RPMI8226 (cell line): ENCODE measurements at places on chromosomes 12 and 14.

DNA sequence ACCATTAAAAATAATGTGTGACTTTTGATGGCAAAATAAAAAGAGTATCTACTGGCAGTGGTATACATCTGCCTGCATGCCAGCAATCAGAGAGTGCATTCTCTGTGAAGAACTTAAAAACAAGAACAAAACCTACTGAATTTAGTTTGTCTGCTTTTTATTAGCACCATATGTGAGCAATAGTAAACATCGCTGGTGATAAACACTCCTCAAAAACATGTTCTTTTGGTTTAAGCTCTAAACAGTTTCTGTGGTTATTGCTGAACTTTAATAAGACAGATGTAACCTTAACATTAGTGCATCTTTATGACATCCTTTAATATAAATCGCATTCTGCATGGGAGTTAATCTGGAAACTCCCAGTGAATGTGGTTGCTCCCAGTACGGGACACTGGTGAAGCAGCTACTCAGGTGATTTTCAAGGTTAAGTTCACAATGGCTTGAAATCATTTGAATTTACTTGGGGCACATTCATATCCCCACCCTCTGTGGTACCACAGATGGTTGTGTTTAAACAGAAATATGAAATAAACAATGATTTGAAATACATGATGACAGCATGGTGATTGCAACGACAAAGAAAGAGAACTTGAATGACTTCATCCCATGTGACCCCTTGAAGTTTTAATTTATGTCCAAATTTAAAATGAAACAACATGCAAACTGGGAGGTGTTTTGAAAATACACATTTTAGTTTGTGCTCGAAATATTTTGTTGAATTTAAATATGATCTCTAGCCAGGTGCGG, 285.9 kb downstream of the FOXN3 start:
- DNase-seq = no peak

- no peak for DNase-seq
Observed at GRCh38 chr12:77214136-77214535, 148.8 kb upstream of the E2F7 start.

DNA sequence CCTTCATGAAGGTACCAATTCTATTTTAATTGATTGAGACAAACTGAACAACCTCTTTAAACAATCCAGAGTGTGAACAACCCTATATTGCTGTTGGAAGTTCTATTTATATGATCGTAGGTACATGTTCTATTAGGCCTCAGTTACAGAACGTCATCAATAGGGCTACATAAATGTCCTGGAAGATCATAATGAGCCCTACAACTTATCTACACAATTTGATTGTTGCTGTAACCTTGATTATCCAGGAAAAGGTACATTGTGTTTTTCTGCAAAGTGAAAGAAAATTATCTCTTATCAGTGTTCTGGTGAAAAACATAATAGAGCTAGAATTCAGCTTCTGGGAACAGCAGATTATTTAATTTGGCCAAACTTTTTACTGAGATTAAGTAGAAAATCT, 612.9 kb downstream of the GALC start:
- no peak for DNase-seq

DNA sequence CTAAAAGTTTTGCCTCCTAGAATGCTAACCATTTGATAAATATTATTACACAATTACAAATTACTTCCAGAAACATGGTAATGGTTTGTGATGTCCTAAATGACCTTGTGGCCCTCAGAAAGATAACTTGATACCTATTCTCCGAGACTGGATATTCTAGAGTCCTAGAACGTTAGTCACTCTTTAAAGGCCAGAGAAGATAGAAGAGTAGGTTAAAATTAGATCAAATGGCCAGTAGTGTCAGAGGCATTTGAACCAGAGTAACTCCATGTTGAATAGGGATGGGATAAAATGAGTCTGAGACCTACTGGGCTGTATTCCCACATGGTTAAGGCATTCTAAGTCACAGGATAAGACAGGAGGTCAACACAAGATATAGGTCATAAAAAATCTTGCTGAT, 96.6 kb upstream of the ADAMTS20 start:
- DNase-seq = no peak

- DNase-seq = no peak
Observed at GRCh38 chr14:57051633-57052032, 217.1 kb downstream of the EXOC5 start.

GRCh38 chr14:103102689-103103260, 8.2 kb downstream of the EXOC3L4 start:
- no peak for DNase-seq

- DNase-seq = no peak
Observed at GRCh38 chr14:70921669-70922068, 14.4 kb downstream of the PCNX1 start.

- DNase-seq = no peak
Observed at GRCh38 chr14:67859169-67859749, 39.7 kb downstream of the RAD51B start.

DNA sequence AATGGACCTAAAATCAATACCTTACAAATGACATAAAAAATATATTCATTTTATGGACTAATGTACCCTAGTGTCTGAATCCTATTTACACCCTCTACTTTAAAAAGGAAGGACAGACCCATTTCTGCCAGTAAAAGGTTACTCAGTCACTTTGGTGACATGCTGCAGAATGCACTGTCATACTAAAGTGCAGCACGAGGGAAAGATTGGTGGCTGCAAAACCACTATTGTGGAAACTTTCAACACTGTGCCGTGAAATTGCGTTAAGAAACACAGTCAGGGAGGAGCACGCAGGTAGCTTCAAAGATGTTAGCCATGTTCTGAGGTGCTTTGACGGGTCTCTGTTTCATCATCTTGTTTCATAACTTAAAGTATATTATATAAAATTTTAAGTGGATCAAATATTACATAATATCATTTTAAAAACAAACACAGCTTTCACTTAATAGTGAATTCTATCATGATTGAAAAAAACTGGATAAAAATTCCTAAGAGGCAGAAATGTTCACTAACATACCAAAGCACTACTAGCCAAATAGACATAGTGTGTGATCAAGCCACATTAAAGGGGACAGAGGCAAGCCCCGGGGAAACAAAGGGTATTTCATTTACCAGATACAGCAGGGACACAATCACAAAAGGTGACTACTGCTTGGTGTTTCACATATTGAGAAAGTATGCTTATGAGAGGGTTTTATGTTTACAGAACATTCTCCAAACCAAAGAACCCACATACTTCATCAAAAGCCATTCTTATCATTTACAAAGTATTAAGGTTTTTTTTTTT, 330.8 kb upstream of the SOX5 start:
- no peak for DNase-seq

DNA sequence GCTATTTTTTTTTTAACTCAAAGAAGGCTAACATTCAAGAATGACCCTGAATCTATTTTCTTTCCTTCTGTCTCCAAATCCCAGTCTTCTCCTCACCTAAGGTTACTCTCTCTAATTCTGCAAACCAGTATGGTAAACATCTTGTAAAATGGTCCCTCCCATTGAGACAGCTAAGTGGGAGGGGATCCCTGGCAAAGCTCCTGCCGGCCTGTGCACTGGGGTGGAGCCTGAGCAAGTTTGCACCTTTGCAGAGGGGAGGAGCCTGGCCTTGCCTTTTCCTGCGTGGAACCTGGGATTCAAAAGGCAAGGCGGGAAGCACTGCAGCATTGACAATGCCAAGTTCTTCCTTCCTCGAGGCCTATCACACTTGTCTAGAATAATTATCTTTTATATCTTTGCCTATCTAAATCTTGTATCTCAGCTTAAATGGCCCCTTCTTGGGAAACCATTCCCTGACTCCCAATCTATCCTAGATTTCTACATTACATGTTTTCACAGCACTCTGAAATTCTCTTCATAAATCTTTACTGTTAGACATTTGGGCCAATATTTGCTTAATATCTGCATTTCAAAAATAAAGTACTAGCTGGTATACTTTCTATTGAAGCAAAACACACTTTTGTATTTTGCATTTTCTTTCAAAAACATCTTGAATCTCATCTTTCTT, 83.0 kb downstream of the EPS8 start:
- DNase-seq = no peak

GRCh38 chr12:95371571-95371970, 102.4 kb upstream of the METAP2 start:
- DNase-seq = no peak

- no peak for DNase-seq
Observed at GRCh38 chr14:54177019-54177418, 219.8 kb upstream of the CDKN3 start.

DNA sequence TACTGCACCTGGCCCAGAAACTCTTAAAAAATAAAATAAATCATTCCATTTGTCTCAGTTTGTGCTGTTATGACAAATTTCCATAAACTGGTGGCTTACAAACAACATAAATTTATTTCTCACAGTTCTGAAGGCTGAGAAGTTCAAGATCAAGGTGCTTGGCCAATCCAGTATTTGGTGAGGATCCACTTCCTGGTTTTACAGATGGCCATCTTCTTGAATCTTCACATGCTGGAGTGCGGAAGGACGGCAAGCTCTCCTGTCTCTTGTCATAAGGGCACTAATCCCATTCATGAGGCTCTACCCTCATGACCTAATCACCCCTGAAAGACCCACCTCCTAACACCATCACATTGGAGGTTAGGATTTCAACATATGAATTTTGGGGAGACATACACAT, 29.9 kb upstream of the MYBPC1 start:
- DNase-seq = no peak

- DNase-seq = no peak
Observed at GRCh38 chr12:132660052-132660451, 27.1 kb downstream of the POLE start.

DNA sequence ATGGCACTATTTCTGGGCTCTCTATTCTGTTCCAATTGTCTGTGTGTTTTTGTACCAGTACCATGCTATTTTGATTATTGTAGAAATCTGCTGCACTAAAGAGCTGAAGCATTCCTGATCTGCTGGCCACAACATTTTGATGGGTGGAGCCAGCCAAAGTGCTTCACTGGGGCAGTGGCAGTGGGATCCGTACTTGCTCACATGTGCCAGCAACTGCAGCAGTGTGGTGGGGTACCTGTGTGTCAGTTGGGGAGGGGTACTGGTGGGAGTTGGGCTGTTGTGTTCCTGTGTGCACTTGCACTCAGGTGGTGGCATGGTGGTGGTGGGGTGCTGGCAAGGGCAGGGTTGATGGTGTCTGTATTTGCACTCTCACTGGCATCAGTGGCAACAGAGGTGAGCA, 204.6 kb upstream of the ALG10 start:
- DNase-seq = no peak

GRCh38 chr12:62898526-62898925, 36.4 kb downstream of the PPM1H start:
- no peak for DNase-seq

- DNase-seq = no peak
Observed at GRCh38 chr12:61757831-61758505, 502.2 kb upstream of the USP15 start.

DNA sequence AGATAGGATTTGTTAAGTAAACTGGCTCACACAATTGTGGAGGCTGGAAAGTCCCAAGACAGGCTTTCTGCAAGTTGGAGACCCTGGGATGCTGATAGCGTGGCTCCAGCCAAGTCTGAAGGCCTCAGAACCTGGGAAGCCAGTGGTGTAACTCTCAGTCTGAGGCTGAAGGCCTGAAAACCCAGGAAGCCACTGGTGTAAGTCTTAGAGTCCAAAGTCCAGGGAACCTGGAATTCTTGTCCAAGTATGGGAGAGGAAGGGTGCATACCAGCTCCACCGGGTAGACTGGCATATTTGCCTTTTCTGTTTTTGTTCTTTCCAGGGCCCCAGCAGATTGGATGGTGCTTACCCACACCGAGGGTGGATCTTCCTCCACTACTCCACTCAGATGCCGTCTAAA, 18.1 kb downstream of the GMFB start:
- no peak for DNase-seq

DNA sequence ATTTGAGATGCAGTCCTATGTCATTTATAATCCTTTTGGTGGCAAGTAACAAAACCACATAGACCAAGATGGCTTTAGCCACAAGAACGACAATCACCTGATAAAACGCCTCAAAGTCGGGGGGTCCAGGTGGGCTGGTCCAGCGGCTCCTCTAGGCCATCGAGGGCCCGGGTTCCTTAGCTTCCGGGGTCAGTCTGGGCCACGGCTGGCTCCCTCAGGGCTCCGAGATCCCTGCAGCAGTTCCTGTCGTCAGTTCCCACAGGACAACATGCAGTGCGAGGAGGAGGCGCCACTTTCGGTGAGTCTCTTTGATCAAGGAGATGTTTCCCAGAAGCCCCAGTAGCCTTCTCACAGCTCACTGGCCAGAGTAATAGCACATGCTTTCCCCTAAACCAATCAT, 574.6 kb downstream of the AACS start:
- DNase-seq = no peak

- DNase-seq = peak; percentile 63
Observed at GRCh38 chr14:49497725-49498348, 88.3 kb downstream of the RPS29 start.

- no peak for DNase-seq
Observed at GRCh38 chr12:121796855-121797751, 3.6 kb upstream of the RHOF start.

- no peak for DNase-seq
Observed at GRCh38 chr14:104596927-104597351, 7.6 kb downstream of the TMEM179 start.

GRCh38 chr14:90578283-90578985, 181.6 kb downstream of the CALM1 start:
- DNase-seq = no peak

- peak; percentile 8 for DNase-seq
Observed at GRCh38 chr14:92973261-92973797, 50.4 kb downstream of the CHGA start.

DNA sequence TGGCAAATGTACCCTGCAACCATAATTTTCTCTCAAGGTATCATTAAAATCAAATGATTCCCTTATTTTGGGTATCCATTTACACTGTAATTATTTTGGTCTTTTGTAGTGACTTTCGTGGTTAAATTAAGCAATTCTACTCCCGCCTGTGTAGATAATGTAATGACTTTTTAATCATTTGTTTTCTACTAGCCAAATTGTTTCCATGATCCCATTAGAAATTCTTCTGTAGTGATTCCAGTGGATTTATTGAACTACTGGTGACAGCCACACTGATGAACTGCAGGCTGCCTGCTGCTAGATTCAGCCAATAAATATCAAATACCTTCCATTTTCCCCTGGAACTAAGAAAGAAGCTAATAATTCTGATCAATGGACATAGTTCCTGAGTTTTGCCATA, 96.0 kb downstream of the WIF1 start:
- DNase-seq = no peak

DNA sequence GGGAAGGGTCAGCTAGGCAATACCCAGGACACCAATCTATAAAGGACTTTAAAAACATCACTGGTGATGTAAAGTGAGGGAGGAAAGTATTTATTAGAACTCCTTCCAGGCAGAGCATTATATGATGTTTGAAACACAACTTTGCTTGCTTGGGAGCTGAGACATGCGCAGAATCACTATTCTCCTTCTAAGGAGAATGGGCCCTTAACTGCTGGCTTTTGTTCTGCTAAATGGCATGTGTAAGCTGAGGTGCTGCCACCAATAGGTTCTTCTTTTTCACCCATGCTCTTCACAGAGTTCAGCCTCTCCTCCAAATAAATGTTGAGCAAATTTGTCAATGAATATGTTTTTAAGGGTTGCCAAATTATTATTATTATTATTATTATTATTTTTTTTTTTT, 3.9 kb downstream of the STAC3 start:
- DNase-seq = no peak

GRCh38 chr12:124687174-124687902, 119.9 kb upstream of the NCOR2 start:
- no peak for DNase-seq

- DNase-seq = no peak
Observed at GRCh38 chr12:78802593-78802992, 62.0 kb upstream of the SYT1 start.

GRCh38 chr12:69332815-69333358, 15.3 kb upstream of the LYZ start:
- no peak for DNase-seq

- DNase-seq = no peak
Observed at GRCh38 chr12:65184176-65184857, 14.9 kb downstream of the LEMD3 start.
